ENCODE measurements at places on chromosomes 6 and 20. TPM values are rescaled to one million over a fixed set of nuclear protein-coding genes. Genes with fewer than 3 reads are reported as not detected.
A peak's percentile ranks its signal among the peaks of the same experiment; 100 is the strongest.

BNIP5 gene
- not detected for total RNA-seq

RBM38 gene
- total RNA-seq: 15.5 TPM

SMIM29 gene
- 29.8 TPM for total RNA-seq

TMEM170B gene
- total RNA-seq: 12.4 TPM

MYLK2 gene
- not detected for total RNA-seq

RAET1G gene
- total RNA-seq: 0.83 TPM

GRCh38 chr20:12022126-12022525 is 104.4 kb downstream of the BTBD3 start:
- H3K36me3 ChIP-seq: no peaks in the 10 kb centered on the region
- no peaks in the 10 kb centered on the region for H3K27me3 ChIP-seq
- no peak overlapping the region for H3K27ac ChIP-seq
- no peak for DNase-seq

DNA sequence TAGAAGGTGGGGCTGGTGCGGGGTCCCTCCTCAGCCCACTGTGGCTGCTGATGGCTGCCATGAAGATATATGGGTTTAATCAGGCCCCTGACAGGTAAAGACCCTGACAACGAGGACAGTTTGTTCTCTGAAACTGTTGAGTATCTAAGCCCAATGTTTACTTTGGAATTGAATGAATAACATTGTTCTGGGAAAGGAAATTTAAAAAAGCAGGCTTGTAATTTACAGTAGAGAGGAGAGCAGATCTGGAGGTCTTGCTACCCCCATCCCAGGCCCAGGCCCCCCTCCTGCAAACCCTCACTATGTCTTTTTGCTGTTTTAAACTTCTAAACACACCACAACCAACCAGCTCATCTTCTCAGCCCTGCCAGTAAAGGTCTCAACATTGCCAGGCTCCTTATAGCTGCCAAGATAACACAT is 171.3 kb downstream of the CDC5L start:
- H3K4me3 ChIP-seq: no peak overlapping the region
- no peaks in the 10 kb centered on the region for H3K36me3 ChIP-seq
- peaks cover 19% of the 10 kb centered on the region for H3K27me3 ChIP-seq
- H3K4me1 ChIP-seq: peaks cover 7% of the 10 kb centered on the region

- H3K4me3 ChIP-seq: no peak overlapping the region
- H3K27ac ChIP-seq: no peak overlapping the region
- H3K36me3 ChIP-seq: no peaks in the 10 kb centered on the region
- H3K27me3 ChIP-seq: no peaks in the 10 kb centered on the region
These were observed 111.4 kb downstream of the FYN start for GRCh38 chr6:111761783-111762312.

- DNase-seq: no peak
- peaks cover 17% of the 10 kb centered on the region for H3K4me1 ChIP-seq
- H3K27me3 ChIP-seq: no peaks in the 10 kb centered on the region
- no peaks in the 10 kb centered on the region for H3K36me3 ChIP-seq
- no peak overlapping the region for H3K27ac ChIP-seq
These were observed 25.4 kb downstream of the CDYL start for GRCh38 chr6:4801491-4802110.

- H3K4me1 ChIP-seq: peaks cover 63% of the 10 kb centered on the region
- peak overlapping the region; percentile 98 for H3K27ac ChIP-seq
- no peaks in the 10 kb centered on the region for H3K36me3 ChIP-seq
- H3K4me3 ChIP-seq: peak overlapping the region; percentile 94
These were observed 657 bp downstream of the RALY start for GRCh38 chr20:33994222-33994913.

DNA sequence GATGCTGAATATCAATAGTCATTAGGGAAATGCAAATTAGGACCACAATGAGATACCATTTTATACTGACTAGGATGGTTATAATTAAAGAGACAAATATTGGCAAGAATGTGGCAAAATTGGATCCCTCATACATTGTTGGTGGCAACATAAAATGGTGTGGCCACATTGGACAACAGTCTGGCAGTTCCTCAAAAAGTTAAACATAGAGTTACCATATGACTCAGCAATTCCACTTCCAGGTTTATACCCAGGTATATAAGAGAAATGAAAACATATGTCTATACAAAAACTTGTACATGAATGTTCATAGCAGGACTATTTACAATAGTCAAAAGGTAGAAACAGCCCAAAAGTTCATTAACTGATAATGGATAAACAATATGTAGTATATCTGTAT is 2.0 kb upstream of the CRIP3 start:
- peaks cover 4% of the 10 kb centered on the region for H3K27me3 ChIP-seq
- H3K4me1 ChIP-seq: peaks cover 17% of the 10 kb centered on the region
- no peak overlapping the region for H3K27ac ChIP-seq
- H3K36me3 ChIP-seq: no peaks in the 10 kb centered on the region
- H3K4me3 ChIP-seq: no peak overlapping the region
- DNase-seq: no peak

DNA sequence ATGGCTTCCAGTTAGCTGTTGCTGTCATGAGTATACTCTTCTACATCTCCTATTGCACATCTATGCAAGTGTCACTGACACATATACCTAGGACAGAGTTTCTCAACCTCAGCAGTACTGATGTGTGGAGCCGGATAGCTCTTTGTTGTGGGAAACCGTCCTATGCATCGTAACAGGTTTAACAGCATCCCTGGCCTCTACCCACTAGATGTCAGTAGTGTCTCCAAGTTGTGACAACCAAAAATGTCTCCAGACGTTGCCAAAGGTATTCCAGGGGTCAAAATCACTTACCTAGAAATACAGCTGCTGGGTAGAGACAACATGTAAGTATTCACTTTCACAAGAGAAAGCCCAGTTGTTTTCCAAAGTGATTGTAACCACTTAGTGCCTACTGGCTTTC is 637.6 kb downstream of the RNF144B start:
- DNase-seq: no peak
- H3K27me3 ChIP-seq: no peaks in the 10 kb centered on the region
- H3K36me3 ChIP-seq: no peaks in the 10 kb centered on the region
- H3K4me3 ChIP-seq: no peak overlapping the region

DNA sequence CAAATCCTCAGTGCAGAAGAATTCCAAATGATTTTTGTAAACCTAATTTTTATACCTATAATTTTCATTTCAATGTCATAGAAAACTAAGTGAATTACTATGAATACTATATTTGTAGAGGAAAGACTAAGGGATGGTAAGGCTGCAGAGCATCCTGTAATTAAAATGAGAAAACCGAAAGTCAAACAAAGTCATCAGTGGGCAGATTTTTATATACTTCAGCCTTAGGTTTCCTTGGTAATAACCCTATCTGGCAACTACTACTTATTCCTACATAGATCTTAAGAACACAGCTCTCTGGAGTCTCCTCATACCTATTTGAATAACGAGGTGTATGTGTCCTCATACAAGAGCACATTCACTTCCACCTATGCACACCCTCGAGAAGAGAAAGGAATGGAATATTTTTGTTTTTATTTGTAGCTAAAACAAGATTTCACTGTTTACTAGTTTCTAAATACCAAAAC is 117.9 kb upstream of the SGK1 start:
- peaks cover 16% of the 10 kb centered on the region for H3K4me1 ChIP-seq
- no peak overlapping the region for H3K4me3 ChIP-seq
- DNase-seq: no peak
- H3K27ac ChIP-seq: peak overlapping the region; percentile 44
- H3K27me3 ChIP-seq: no peaks in the 10 kb centered on the region

- no peak for DNase-seq
- H3K27me3 ChIP-seq: no peaks in the 10 kb centered on the region
- H3K4me3 ChIP-seq: no peak overlapping the region
- H3K4me1 ChIP-seq: peaks cover 43% of the 10 kb centered on the region
These were observed 66.7 kb upstream of the RIPOR2 start for GRCh38 chr6:25002326-25003091.

- peak overlapping the region; percentile 58 for H3K27ac ChIP-seq
- no peak overlapping the region for H3K4me3 ChIP-seq
- peak; percentile 82 for DNase-seq
- H3K4me1 ChIP-seq: peaks cover 37% of the 10 kb centered on the region
- no peaks in the 10 kb centered on the region for H3K27me3 ChIP-seq
These were observed 18.4 kb upstream of the ZNF76 start for GRCh38 chr6:35240838-35241801.

DNA sequence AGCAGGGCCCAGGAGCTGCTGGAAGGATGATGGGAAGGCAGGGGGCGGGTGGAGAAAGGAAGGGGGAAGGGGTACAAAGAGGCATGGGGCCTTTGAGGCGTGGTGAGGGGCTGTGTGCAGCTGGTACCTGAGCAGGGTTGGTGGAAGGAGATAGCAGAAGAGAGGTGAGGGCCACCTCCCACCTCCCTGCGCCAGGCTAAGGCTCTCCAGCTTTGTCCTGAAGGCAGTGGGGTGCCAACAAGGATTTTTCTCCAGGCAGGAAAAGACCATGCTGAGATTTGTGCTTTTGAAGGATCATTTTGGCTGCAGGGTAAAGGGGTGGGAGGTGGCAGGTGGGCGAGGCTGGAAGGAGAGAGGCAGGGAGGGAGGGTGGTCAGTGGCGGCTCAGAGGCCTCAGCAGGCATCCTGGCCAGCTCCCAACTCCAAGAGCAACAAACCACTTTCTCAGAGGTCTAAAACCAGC is 40.8 kb downstream of the NOL4L start:
- DNase-seq: no peak
- H3K27ac ChIP-seq: no peak overlapping the region
- H3K27me3 ChIP-seq: no peaks in the 10 kb centered on the region
- H3K4me3 ChIP-seq: no peak overlapping the region
- peaks cover 10% of the 10 kb centered on the region for H3K4me1 ChIP-seq

- DNase-seq: no peak
- H3K27ac ChIP-seq: no peak overlapping the region
- no peaks in the 10 kb centered on the region for H3K27me3 ChIP-seq
- no peak overlapping the region for H3K4me3 ChIP-seq
These were observed 28.9 kb downstream of the PSMB9 start for GRCh38 chr6:32882879-32883250.

DNA sequence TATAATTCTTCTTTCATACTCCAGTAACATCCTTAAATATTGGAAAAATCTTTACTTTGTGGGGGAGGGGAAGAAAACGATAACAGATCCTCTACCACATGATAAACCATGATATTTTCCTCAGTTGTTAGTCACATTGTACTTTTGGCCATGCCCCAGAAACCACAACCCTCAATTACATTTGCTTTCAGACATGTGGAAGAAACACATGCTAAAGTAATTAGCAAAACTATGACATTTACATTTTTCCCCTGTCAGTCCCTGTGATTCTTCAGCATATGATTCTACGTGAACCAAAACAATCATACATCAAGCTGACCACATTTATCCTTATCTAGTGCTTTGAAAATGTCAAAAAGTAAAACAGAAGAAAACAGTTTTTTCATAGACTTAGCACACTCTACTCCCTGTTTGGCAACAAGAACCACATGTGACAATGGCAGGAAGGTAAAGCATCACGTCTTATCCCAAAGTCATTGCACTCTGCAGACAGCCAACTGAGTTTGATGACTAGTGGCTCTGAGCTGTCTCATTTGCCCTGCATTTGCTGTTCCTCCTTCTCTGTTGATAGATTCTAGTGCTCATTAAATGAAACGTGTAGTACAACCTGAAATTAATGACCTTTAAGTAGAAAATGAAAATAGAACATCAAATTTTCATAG is 505.8 kb upstream of the MARCKS start:
- no peak overlapping the region for H3K4me3 ChIP-seq
- DNase-seq: no peak
- no peaks in the 10 kb centered on the region for H3K4me1 ChIP-seq

GRCh38 chr6:19994909-19995308 is 157.7 kb downstream of the ID4 start:
- H3K4me3 ChIP-seq: no peak overlapping the region
- H3K27ac ChIP-seq: no peak overlapping the region
- no peaks in the 10 kb centered on the region for H3K36me3 ChIP-seq
- no peaks in the 10 kb centered on the region for H3K27me3 ChIP-seq
- H3K4me1 ChIP-seq: no peaks in the 10 kb centered on the region

DNA sequence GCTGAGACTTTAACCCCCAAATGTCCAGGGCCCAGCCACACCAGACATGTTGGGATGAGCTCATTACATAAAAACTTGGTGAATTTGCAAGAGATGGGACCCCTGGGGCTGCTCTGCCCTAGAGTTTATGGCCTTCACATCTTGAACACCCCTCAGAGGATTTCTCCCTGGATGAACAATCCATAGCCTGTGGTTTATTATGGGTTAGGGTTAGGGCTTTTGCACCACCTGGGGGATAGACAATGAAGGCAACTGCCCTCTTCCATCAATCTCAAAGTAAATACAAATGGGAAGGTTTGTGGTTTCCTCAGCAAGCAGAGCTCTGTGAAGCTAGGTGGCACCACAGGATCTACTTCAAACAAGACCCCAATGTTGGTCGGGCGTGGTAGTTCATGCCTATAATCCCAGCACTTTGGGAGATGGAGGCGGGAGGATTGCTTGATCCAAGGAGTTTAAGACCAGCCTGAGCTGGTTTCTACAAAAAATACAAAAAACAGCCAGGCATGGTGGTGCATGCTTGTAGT is 17.4 kb downstream of the SPINT3 start:
- peaks cover 13% of the 10 kb centered on the region for H3K27me3 ChIP-seq
- no peaks in the 10 kb centered on the region for H3K36me3 ChIP-seq
- H3K4me3 ChIP-seq: no peak overlapping the region
- DNase-seq: no peak
- no peak overlapping the region for H3K27ac ChIP-seq
- H3K4me1 ChIP-seq: no peaks in the 10 kb centered on the region

GRCh38 chr6:44712353-44713111 is 325.0 kb downstream of the CDC5L start:
- H3K4me3 ChIP-seq: no peak overlapping the region
- no peak for DNase-seq
- H3K27me3 ChIP-seq: no peaks in the 10 kb centered on the region
- no peaks in the 10 kb centered on the region for H3K36me3 ChIP-seq
